HL-60 (cell line): ENCODE measurements at places on chromosomes 1 and 21.

DNA sequence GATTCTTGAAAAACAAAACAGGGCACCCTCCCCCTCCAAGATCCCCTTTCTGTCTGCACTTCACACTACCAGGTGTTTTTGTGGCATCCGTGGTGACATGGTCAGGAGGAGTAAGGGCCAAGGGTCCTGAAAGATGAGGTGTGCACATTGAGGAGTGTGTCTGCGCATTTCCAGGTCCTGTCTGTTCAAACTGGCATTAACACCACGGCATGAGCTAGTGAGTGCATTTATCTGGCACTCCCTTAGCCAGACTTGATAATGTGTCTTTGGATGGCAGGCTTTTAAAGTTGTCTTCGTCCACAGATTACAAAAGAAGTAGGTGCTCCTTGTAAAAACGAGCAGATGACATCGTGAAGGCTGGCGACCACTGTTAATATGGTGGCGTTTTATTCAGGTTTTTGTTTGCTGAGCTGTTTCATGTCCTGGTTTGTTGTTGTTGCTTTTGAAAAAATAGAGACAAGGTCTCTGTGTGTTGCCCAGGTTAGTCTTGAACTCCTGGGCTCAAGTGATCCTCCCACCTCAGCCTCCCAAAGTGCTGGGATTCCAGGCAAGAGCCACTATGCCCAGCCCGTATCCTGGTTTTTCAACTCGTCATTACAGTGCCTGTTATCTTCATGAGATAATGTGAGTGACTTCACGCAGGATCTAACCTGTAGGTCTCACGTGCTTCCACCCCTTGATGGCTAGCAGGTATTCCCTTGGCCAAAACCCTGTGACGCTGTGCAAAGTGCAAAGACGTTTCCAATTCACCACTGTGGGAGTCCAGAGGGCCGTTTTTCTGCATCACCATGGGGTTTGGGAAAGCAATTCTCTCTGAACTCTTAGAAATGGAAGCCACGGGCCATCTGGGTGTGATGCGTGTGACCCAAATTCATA lies 4.2 kb downstream of the TMEM51 start:
- DNase-seq: no peak

DNA sequence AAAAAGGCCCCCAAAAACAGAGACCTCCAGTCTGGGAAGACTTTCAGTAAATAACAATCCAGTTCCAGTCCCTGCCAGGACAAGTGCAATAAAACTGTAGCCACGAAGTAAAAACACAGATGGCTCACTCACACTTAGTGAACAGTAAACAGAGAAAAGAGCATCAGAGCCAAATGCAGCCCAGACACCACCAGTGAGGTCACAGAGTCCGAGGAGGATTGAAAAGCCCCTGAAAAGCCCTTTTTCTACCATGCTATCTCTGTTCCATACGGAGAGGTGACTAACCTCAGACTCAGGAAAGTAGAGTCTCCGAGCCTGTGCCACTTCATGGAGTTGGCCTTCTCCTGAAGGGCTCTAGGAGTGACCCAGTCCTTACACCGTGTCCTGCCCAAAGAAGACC lies 84.5 kb downstream of the COLGALT2 start:
- DNase-seq: no peak

DNA sequence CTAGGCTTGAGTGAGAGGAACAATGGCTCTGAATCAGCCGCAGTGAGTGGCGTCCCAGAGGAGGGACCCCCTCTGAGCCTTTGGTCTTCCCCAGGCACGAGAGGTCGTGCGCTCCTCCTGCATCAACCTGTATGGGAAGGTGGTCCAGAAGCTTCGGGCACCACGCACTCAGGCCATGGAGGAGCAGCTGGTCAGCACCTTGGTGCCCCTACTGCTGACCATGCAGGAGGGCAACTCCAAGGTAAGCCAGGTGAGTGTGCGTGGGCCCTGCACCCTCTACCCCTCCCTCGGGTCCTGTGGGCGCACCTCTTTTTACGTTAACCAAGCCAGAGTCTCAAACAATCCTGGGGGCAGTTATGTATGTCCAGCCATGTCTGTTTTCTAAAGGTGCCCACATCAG lies 13.7 kb upstream of the TTC4 start:
- no peak for DNase-seq

- no peak for DNase-seq
Observed at GRCh38 chr1:214492401-214493075, 58.9 kb downstream of the PTPN14 start.

DNA sequence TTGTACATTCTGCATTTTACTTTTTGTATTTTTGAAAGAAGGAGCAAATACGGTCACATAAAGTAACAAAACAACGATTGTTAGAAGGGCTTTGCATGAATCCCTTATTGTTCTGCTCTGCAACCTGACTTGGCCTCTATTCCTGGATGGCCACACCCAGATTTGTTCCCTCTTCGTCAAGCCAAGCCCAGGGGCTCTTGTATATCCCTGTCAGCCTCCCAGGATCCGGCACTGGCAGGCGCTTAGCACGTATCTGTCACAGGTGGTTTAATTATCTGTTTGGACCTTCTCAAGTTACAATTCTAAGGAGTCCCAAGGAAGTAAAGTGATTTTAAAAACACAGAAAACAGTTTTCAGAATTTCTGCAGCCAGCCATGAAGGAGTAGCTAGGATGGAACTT lies 28.0 kb downstream of the CRYAA start:
- DNase-seq: no peak

DNA sequence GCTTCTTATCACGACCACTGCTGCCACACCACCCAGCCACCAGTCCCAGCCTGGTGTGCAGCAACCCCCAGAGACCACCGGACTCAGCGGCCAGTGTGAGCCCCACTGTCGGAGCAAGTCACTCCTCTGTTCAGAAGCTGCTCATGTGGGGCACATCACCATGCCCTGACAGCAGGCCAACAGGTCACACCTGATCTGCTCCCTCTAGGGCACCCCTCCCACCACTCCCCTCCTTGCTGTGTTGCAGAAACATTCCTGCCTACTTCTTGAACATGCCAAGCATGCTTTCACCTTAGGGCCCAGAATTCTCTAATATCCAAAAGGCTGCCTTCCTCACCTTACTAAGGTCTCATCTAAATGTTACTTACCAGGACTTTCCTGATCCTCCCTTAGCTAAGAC lies 146.5 kb downstream of the SLC45A1 start:
- DNase-seq: no peak

GRCh38 chr1:12123172-12123571 lies 43.6 kb upstream of the TNFRSF1B start:
- no peak for DNase-seq

- DNase-seq: no peak
Observed at GRCh38 chr21:35273333-35273732, 224.2 kb upstream of the RUNX1 start.

DNA sequence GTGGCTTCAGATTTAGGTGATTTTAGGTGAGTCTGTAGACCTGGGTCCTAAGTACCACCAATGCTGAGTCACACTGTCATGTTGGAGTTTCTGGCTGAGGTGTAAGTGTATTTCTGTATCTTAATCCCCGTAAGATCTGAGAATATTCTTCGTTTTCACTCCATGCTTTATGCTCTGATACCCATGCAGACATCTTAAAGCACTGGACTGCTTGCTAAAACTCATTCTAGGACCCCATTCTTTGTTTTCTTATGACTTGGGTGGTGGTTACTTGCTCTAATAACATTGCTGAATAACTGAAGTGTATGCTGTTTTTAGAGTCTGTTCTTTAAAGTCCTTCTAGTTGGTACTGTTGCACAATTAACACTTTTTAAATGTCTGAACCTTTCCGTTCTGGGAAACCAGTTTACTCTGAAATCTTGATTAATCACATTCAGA lies 36.6 kb downstream of the CDC42 start:
- DNase-seq: no peak

DNA sequence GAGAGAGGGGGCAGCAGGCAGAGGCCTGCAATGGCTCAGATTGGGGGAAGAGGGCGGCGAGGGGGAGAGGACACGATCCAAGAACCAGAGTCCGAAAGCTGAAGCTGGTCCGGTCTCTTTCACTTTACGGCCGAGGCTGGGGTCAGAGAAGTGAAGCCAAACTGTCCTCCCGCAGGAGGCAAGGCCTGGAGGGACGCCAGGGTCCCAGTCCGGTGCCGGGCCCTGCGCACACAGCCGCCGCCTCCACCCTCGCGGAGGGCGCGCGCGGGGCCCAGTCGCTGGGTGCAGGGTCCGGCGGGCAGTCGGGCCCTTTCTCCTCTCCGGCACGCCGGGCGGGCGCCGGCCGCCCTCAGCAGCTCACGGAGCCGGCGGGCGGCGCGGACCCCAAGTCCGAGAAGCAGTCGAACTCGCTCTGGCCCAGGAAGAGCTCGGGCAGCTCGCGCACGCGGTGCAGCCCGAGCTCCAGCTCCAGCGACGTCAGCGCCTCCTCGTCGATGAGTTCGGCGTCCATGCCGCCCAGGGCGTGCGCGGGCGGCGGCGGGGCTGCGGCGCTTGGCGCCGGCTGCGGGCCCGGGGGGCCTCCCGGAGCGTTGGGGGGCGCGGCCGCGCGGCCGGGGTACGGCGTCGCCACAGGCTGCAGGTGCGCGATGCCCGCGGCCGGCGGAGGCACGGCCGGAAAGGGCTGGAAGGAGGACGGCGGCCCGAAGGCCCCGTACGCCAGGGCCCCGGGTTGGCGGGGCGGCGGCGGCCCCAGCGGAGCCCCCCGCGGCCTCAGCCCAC lies 749 bp downstream of the CITED4 start:
- peak; percentile 15 for DNase-seq

GRCh38 chr1:168665975-168666374 lies 63.0 kb downstream of the DPT start:
- DNase-seq: no peak

DNA sequence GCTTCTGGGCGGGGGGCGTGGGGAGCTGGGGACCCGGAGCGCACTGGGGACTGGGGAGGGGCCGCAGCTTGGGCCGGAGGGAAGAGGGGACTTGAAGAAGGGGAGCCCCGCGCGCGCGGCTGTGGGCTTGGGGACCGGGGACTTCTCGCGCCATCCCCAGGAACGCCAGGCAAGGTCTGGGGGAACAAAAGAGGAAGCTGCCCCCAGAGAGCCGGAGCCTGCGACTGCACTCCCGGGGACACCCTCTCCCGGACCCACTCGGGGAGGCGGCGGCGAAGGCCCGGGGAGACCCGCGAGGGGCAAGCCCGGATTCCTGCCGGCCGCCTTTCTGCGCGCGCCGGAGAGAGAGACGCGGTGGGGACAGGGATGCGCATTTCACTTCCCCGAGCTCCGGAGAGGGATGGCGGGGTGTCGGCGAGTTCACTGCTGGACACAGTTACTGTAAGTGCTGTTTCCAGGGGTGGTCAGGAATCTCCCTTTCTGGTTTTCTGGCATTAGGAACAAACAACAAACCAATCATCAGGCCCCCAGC lies 732 bp downstream of the ABCG1 start:
- peak; percentile 23 for DNase-seq

- no peak for DNase-seq
Observed at GRCh38 chr1:245876586-245876985, 630.5 kb downstream of the SMYD3 start.

DNA sequence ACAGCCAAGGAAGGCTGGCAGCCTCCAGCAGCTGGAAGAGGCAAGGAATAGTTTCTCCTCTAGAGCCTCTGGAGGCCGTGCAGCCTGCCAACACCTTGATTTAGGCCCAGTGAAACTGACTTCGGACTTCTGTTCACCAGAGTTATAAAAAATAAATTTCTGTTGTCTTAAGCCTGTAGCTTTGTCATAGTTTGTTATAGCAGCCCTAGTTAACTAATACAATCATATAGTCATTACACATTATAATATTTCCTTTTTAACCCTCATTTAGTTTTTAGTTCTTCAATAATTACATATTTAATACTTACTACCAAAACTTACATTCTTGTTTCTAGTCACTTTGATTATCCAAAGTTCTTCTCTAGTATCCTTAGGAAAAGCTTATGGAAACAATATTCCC lies 20.3 kb downstream of the NOS1AP start:
- DNase-seq: no peak

GRCh38 chr1:186207391-186208085 lies 167.5 kb downstream of the TPR start:
- DNase-seq: no peak

- no peak for DNase-seq
Observed at GRCh38 chr1:115296981-115297380, 41.1 kb downstream of the NGF start.

DNA sequence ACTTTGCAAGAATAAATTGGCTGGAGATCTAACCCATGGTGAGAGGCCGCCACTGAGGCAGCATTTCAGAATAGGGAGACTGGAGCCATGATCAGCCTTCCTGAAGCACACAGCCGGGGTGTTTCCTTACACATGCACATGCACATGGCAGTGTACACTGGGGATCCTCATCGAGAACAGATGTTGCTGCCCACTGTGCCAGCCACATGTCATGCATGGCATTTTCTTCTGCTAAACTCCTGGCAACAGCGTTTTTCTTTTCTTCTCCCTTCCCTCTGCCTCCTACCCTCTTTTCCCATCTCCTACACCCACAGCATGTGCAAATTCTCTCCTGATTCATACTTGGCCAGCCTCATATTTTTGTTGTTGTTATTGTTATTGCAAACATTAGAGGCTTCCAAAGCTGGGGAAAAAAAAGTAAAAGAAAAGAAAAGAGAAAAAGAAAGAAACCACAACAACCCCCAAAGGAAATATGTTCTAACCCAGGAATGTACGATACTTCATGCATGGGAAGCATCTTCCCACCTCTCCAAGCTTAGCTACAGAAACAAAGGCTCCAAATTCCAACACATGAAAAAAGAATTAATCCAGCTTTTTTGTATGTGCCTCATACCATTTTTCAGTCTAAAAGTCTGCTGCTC lies 344.0 kb downstream of the ASTN1 start:
- no peak for DNase-seq

GRCh38 chr1:161198194-161198896 lies 509 bp downstream of the ADAMTS4 start:
- DNase-seq: no peak

GRCh38 chr1:54754045-54754444 lies 10.3 kb downstream of the PARS2 start:
- DNase-seq: no peak

DNA sequence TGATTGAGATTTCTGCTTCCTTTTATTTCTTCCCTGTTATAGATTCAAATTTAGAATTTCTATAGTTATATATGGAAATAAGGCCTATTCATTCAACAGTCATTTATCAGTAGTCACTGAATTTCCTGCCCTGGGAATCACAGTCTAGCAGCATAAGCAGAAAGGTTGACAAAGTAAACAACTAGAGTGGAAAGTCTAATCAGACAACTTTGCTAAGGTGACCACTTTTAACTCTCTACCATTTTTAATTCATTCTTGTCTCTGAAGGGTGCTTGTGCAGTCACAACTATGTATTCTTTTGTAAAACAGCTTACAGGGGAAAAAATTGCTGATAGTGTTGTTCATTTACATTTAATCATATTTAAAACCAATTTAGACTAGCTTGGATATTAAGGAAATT lies 66.1 kb upstream of the PLA2G4A start:
- DNase-seq: no peak

- DNase-seq: no peak
Observed at GRCh38 chr1:179632868-179633267, 41.2 kb downstream of the TDRD5 start.

DNA sequence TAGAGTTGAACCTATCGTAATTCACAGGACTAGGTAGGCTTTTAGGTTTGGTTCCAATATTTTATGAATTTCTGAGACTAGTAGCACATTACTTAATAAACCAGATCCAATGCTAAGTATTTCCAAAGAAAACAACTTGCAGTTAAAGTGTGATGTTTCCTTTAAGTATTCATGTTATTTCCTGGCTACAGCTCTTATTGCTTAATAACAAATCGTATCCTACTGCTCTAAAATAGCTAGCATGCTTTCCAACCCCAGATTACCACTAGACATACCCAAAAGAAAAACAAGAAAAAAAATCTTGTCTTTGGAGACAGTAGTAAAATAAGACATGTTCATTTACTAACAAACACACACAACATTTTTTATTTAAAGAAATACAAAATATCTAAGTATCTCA lies 898 bp downstream of the KRTAP27-1 start:
- no peak for DNase-seq
